H4 (cell line): ENCODE measurements at places on chromosomes 2 and 18.

- DNase-seq, result no peak
These were observed 197.3 kb downstream of the ANKRD30B start for GRCh38 chr18:14945286-14945685.

DNA sequence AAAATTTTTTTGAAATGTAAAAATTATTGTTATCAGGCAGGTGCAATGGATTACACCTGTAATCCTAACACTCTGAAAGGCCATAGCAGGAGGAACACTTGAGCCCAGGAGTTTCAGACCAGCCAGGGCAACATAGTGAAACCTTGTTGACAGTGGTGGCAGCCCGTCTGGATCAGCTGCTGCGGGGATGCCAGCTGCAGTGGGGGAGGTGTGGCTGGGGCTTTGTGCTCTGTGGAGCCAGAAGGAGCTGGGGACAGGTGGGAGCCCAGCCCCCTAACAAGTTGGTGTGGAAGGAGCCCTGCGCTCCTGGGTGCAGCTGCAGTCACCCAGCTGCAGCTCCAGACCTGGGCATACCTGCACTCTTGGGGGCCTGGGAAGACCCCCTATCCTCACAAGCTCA, 182.4 kb upstream of the MC4R start:
- DNase-seq, result no peak

GRCh38 chr18:60560071-60560470, 187.5 kb upstream of the MC4R start:
- no peak for DNase-seq

DNA sequence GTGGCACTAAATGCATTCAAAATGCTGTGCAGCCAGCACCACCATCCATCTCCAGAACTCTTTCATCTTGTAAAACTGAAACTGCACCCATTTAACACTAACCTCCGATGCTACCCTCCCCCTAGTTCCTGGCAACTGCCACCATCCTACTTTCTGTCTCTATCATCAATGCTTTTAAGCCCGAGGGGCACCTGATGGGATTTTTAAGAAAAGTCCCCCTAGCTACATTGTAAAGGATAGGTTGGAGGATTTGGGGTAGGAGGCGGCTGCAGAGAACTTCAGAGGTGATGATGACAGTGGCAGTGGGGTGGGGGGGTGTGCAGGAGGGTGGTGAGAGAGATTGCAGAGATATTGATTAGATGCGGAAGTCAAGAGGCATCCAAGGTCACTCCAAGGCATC, 10.8 kb upstream of the YWHAQ start:
- no peak for DNase-seq

- no peak for DNase-seq
These were observed 48.5 kb downstream of the CACNB4 start for GRCh38 chr2:152050341-152050740.

- DNase-seq, result no peak
These were observed 159.5 kb upstream of the ZNF516 start for GRCh38 chr18:76654577-76654976.

- peak; percentile 52 for DNase-seq
These were observed 36.0 kb upstream of the STAT1 start for GRCh38 chr2:191049728-191050639.

- no peak for DNase-seq
These were observed 81.5 kb upstream of the FN1 start for GRCh38 chr2:215517391-215517790.

DNA sequence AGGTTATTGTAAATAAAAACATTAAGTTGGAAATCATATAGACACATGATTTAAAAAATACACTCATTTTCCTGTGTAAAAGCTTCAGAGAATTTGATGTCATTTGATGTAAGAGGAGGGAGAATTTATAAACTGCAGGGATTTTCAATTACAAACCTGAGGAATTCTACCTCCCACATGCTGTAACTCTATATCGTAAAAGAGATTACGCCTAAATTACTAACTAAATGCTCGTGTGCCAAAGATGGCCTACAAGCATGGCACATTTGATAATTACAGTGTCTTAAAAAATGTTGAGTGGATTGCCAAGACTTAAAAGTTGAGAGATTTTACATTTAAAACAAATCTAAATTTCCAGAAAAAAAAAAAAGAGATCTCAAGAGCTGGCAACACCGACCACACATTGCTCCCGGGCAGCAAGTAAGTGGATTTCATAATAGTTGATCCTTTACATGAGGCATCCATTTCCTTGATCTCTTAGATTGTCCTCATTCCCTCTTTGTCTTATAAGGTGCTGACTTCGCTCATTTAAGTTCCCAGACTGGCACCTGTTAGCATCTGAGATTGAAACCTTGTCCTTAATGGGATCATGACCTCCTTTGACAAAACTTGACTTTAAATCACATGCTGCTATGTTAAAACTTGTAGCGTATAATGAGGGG, 840.3 kb upstream of the ZEB2 start:
- DNase-seq, result no peak

DNA sequence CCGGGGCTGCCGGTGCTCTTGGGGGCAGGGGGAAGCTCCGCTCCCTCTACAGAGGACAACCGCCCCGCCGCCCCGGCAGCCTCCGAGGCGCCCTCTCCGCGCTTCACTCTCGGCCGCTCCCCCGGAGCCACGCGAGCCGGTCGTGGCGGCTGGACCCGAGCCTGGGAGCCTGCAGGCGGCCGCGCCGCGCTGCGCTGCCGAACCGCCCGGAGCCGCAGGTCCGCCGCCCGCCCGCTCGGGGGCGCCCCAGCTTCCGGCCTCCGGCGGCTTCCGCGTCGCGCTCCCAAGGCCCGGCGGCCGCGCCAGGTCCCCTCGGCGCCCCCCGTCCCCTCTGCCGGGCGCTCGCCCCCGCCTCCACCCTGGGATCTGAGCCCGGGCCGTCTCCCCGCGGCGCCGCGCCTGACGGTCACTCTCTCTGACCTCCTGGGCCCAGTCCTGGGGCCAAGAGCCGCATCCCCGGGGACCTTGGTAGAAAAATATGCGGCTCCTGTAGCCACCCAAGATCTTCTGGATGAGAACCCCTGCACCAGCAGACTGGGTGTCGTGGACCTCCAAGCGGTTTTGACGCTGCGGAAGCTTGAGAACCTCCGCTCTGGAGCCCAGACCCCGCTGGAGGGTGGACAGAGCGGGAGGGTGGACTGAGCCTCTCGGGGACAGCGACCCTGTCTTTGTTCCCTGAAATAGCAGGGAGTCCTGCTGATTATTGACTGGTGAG, 44.3 kb downstream of the SERTAD2 start:
- no peak for DNase-seq

- no peak for DNase-seq
These were observed 34.2 kb downstream of the TMEM17 start for GRCh38 chr2:62471816-62472215.

DNA sequence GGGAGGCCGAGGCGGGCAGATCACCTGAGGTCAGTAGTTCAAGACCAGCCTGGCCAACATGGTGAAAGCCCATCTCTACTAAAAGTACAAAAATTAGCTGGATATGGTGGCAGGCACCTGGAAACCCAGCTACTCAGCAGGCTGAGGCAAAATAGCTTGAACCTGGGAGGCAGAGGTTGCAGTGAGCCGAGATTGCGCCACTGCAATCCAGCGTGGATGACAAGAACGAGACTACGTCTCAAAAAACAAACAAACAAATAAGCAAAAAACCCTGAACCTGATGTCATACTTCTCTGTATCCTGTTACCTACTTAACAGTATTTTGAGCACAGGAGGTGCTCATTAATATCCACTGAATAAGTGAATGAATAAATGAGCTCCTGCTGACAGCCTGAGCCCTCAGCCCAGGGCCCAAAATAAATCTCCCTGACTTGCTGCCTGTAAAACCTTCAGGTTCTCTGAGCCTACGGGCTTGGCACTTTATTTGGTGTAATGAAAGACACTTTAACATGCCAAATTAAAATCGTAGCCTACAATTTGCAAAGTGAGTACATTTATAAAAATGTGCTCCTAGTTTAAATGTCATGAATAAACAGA, 215.1 kb downstream of the ZNF385B start:
- no peak for DNase-seq

DNA sequence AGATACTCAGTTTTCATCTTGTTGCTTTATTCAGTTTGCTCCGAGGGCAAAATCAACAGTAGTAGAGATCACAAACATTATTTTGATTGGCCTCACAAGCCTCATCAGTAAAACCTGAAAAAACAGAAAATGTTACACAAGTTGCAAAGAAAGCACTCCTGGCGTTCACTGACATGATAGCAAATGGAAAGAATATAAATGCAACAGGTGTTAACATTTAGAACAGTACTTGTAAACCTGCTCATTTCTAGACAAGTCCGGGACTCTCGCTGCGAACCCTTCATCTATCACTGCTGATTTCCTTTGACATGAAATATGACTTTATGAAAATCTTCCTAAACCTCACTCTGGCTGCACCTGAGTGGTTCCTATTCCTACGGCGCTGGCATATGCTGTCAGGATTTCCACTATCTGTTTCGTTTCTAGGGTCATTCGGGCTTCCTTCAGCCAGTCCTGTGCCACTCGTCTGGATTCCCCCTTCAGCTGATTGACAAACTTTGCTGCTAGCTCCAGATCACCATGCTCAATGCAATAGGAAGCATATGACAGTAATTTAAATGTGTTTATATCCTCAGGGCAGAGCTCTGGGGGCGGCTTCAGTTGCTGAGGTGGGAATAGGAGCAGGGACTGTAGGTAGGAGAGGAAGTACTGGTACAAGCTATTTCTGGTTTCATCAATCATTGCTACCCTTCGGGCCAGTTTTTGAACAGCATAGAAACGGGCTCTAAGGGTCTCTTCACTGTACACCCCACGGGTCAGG, 38.1 kb downstream of the PTCD3 start:
- DNase-seq, result no peak

DNA sequence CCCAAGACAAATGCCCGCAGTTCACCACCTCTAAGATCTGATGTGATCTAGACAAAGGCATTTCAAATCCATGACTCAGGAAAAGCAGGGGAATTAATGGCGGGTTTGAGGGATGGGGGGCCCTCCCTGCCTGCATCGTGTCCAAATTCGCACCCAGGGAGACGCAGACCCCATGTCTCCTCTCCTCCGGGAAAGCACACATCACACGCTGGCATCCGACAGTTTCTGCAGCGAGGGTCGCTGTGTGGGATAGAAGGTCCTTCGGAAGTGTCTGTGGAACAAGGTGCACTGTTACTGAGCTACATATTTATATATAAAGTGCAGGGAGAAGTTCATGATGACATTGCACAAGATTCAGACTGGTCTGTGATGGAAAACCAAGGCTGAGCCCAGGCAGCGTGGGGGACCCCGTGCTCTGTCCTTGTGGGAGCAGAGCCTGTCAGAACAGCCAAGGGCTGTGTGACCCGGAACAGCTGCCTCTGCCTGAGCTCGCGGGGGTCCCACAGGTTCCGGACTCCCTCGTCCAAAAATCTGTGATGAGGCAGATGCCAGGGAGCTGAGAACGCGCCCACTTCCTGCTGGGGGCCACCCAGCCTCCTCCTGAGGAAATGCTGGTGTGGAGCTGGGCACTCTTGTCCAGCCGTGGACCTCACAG, 82.3 kb upstream of the CTDP1 start:
- no peak for DNase-seq

- peak; percentile 87 for DNase-seq
These were observed 7.2 kb upstream of the HNMT start for GRCh38 chr2:137957033-137957432.

DNA sequence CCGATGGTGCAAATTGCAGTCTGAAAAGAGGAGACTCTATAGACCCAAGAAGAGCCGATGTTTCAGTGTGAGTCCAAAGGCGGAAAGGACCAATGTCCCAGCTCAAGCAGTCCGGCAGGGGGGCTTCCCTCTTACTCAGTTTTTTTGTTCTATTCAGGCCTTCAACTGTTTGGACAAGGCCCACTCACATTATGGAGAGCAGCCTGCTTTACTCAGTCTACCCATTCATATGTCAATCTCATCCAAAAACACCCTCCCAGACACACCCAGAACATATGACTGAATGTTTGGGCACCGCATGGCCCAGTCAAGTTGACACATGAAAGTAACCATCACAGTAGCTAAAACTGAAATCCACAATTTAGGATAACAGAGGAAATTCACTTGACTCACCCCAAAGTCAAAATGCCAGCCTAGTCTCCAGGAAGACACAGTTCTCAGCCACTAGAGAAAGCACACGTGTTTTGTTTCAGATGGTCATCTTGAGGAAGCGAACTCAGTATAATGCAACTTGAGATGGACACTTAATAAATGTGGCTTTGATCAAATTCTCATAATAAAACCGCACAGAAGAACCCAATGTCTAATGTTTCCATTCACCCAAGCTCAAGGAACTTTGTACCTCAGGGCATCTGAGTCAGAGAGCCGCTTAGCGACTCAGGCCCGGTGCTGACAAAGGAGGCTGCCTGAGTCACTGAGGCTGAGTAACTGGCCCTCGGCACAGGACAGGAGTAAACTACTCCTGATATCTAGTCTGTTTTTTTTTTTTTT, 2.4 kb downstream of the FHL2 start:
- peak; percentile 93 for DNase-seq

- DNase-seq, result no peak
These were observed 25.8 kb upstream of the PLB1 start for GRCh38 chr2:28469947-28470535.

- no peak for DNase-seq
These were observed 13.8 kb downstream of the NBAS start for GRCh38 chr2:15547115-15547876.

DNA sequence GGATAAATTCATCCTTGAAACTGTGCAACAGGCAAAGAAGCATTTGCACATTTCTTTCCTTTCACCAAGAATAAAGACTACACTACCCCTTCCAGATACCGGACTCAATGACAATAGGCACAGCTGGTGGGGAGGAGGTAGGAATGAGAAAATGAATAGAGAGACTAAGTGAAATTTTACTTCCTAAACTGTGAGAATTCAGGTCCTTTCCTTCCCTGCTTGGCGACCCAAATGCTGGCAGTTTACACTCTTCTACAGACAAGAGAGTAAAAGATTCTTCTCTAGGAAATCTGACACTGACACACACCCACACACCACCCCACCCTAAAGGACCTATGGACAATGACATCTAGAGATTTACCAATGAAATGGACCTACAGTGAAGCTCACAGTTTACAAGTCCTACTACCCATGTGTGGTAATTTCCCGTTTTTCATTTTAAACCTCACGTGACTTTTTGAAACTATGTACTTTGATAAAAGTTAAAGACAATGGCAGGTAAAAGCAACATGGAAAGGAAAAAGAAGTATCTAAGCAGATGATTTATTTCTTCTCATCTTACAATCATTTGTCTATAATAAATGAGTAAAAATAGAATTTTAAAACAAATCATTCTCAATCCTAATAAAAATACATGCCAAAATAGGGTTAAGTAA, 27.9 kb downstream of the REV1 start:
- no peak for DNase-seq

GRCh38 chr2:9909106-9909505, 42.4 kb upstream of the GRHL1 start:
- no peak for DNase-seq

GRCh38 chr2:7992612-7993602, 688.9 kb upstream of the ID2 start:
- peak; percentile 29 for DNase-seq

GRCh38 chr2:154698721-154699574, 453 bp downstream of the KCNJ3 start:
- no peak for DNase-seq
